ENCODE measurements at places on chromosomes 12 and 14. TPM values are rescaled to one million over a fixed set of nuclear protein-coding genes. Genes with fewer than 3 reads are reported as not detected.
A peak's percentile ranks its signal among the peaks of the same experiment; 100 is the strongest.

GRCh38 chr14:82724316-82724715, 1190.7 kb upstream of the SEL1L start:
- H3K27ac ChIP-seq = no peak overlapping the region
- H3K4me1 ChIP-seq = no peaks in the 10 kb centered on the region
- H3K36me3 ChIP-seq = no peaks in the 10 kb centered on the region
- no peak overlapping the region for H3K4me3 ChIP-seq

KRT74 gene
- total RNA-seq = not detected

KCNJ8 gene
- total RNA-seq = not detected

GRCh38 chr12:18277196-18277595, 15.9 kb downstream of the PIK3C2G start:
- no peak overlapping the region for H3K4me3 ChIP-seq
- no peaks in the 10 kb centered on the region for H3K4me1 ChIP-seq
- H3K27ac ChIP-seq = no peak overlapping the region
- H3K27me3 ChIP-seq = no peaks in the 10 kb centered on the region

DNA sequence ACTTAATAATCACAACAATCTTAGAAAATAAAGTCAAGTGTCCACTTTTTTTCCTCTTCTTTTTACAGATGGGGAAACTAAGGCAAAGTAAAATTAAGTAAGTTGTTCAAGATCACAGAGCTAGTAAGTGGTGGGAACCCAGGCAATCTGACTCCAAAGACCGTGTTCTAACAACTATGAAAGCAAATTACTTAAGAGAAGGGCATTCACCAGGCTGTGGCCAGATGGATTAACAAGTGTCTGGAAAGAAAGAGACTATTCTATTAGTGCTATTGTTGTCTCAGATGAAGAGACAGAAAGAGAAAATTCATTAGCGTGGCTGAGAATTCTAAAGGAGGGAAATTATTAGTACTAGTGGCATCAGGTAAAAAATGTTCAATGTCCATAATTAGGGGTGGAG, 48.5 kb downstream of the FGD6 start:
- H3K27me3 ChIP-seq = no peaks in the 10 kb centered on the region
- no peak overlapping the region for H3K27ac ChIP-seq
- H3K4me3 ChIP-seq = no peak overlapping the region
- H3K4me1 ChIP-seq = no peaks in the 10 kb centered on the region

DNA sequence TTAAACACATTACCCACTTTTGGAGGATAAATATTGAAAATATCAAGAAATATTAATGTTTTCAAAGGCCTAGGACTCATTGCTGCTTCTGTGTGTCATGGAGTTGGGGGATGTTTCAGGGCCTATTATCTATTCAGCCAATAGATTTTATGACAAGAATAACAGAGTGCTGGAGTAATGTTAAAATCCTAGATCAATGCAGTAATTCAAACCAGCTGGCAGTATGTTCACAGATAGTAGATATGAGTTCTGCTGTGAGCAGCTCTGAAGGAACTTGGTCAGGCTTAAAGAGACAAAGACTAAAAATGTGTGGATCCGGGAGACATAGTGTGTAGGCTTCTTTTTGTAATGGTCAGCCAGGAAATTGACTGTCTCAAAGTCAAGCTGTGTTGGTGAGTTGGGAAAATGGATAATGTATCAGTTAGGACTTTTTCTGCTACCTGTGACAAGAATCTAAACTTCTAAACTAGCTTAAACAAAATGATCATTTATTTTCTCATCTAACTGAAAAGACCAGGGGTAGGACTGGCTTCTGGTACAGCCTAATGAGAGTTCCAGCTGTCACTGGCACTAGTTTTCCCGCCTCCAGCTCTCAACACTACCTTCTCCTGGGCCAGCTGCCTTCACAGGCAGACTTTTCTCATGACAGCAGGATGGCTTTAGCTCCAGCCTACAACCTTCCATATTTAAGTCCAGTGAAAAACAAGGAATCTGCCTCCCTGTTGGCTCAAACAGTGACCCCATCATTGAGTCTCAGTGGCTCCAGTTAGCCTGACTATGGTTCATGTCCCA, 16.3 kb upstream of the POLR3B start:
- H3K27me3 ChIP-seq = no peaks in the 10 kb centered on the region
- H3K4me1 ChIP-seq = no peaks in the 10 kb centered on the region
- no peak overlapping the region for H3K4me3 ChIP-seq
- H3K36me3 ChIP-seq = peaks cover 9% of the 10 kb centered on the region

- H3K4me3 ChIP-seq = no peak overlapping the region
- no peak overlapping the region for H3K27ac ChIP-seq
- no peaks in the 10 kb centered on the region for H3K36me3 ChIP-seq
- H3K4me1 ChIP-seq = no peaks in the 10 kb centered on the region
Measured at GRCh38 chr14:59037086-59037485, 151.4 kb upstream of the DAAM1 start.

DNA sequence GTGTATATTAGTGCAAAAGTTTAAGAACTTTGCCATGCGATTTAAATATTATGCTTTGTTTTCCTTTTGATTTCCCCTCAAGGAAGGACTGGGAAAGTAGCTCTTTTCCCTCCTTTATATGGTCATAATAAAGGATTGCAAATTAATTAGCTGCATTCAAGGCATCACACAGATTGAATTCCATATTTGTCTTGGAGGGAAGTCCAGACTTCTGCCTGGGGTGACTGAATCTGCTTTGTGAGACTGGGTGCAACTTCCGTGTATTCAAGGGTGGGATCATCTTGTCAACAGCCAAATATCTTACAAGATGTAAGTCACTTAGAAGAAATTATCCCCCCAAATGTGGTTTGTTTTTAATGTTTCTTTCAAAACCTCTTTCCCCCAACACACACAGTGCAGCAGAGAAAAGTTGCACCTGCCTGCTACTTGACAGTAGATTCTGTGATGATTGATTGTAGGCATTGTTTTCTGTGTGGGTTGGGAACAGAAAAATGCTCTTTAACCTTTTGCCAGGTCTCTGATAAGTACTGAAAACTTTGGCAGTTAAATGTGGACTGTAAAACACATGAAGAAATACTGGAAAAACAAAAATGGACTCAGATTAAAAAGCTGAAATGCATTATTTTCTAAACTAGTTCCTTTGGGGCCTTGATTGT, 28.4 kb downstream of the STK38L start:
- no peaks in the 10 kb centered on the region for H3K27me3 ChIP-seq
- DNase-seq = no peak
- H3K36me3 ChIP-seq = peaks cover 9% of the 10 kb centered on the region
- H3K4me3 ChIP-seq = no peak overlapping the region
- no peak overlapping the region for H3K27ac ChIP-seq

- peak overlapping the region; percentile 79 for H3K27ac ChIP-seq
- peaks cover 61% of the 10 kb centered on the region for H3K4me1 ChIP-seq
- H3K4me3 ChIP-seq = peak overlapping the region; percentile 73
- peaks cover 79% of the 10 kb centered on the region for H3K36me3 ChIP-seq
- DNase-seq = no peak
Measured at GRCh38 chr14:21258889-21259787, 10.1 kb downstream of the HNRNPC start.

MMP19 gene
- total RNA-seq = not detected

DNA sequence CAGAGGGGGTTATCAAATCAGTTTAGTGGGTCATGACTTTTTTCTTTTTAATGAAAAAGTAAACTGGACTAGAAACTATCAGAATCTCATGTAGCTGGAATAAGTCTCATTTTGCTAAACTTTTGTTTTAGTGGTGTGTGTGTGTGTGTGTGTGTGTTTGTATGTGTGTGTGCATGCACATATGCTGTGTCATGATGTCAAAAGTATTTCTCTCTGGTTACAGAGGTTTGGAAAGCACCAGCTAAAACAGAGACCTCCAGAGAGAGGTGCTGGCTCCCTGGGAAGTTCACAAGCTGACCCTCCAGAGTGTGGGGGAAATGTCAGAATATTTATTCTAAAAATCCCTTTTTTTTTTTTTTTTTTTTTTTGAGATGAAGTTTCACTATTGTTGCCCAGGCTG, 114.7 kb downstream of the LGMN start:
- peaks cover 10% of the 10 kb centered on the region for H3K27me3 ChIP-seq
- H3K4me1 ChIP-seq = peaks cover 19% of the 10 kb centered on the region
- peaks cover 4% of the 10 kb centered on the region for H3K36me3 ChIP-seq
- no peak for DNase-seq

DNA sequence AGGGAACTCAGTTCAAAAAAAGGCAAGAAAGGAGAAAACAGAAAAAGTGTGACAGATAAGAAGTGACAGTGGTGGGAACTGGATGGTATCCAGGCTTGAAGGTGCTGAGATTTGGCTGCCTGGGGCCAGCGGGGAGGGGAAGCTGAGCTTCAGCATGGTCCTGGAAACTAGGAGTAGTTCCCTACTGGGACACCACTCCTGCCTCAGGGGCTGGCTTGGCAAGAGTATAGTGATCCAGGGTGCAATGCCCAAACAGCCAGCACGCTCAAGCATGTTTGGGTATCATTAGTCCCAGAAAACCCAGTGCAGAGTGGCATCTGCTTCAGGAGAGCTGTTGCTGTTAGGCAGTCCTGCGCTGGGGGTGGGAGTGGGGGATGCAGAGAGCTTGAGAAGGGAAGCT, 49.5 kb upstream of the KTN1 start:
- no peak overlapping the region for H3K4me3 ChIP-seq
- H3K36me3 ChIP-seq = no peaks in the 10 kb centered on the region
- peaks cover 7% of the 10 kb centered on the region for H3K27me3 ChIP-seq
- no peak overlapping the region for H3K27ac ChIP-seq
- no peak for DNase-seq

DNA sequence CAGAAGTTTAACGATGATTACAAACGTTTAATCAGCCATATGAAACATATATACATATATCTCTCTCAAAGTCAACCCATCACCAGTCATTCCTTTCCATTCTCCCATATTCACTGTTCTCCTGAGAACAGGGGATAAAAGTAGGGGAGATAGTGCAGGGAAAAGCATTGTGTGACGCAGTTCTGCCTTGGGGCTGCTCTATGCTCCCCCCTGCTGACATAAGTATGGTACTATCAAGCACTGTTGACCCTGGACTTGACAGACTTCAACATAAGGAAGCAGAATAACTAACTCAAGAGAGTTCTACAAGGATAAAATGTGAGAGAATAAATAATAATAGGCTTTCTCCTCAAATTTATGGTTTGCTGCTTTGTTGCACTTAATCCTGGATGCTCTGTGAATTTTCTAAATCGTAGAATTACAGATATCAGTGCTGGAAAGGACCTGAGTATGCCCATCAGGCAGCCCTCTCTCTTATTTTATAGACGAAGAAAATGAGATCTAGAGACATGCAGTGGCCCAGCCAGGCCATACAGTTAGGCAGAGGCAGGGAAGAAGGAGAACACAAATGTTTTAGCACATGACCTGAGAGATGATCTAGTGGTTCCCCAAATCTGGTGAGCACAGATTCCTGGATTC, 87.2 kb downstream of the SCN8A start:
- peak; percentile 69 for DNase-seq
- peaks cover 33% of the 10 kb centered on the region for H3K27me3 ChIP-seq
- no peaks in the 10 kb centered on the region for H3K4me1 ChIP-seq
- no peak overlapping the region for H3K4me3 ChIP-seq

DNA sequence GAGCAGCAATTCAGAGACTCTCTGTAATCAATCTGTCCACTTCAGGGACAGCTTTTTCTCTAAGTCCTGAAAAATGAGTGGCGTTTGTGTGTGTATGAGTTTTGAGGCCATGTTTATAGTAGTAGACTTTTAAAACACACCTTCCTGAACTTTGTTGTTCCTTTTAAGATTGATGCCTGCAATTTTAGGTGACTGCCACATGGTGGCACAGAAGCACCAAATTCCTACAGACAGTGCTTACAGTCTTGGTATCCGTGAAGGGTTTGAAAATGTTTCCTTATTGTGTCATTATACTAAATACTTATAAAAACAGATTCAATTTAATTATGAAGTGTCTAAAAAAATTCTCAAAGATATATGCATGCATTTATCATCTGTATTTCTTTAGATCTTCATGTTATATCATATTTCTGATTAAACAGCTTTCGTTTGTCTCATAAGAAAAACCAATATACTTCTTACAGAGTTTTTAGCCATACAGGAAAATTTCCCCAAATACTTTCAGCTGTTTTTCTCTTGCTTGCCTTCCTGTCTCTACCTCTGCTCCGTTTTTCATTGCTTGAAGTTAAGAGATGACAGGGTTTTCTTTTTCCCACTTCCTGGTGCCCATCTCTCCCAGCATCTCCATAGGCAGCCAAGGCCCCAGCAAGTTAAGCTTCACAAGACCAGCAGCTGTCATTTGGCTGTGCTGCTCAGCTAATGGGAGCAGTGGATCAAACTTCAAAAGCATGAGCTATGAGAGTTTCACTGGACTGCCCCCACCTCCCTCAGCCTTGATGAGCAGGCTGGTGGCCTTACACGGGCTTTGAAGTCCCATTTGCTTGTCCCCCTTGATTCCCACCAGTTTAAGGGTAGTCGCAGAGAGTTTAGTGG, 259.6 kb downstream of the AKAP6 start:
- no peak overlapping the region for H3K4me3 ChIP-seq
- peak; percentile 57 for DNase-seq

DNA sequence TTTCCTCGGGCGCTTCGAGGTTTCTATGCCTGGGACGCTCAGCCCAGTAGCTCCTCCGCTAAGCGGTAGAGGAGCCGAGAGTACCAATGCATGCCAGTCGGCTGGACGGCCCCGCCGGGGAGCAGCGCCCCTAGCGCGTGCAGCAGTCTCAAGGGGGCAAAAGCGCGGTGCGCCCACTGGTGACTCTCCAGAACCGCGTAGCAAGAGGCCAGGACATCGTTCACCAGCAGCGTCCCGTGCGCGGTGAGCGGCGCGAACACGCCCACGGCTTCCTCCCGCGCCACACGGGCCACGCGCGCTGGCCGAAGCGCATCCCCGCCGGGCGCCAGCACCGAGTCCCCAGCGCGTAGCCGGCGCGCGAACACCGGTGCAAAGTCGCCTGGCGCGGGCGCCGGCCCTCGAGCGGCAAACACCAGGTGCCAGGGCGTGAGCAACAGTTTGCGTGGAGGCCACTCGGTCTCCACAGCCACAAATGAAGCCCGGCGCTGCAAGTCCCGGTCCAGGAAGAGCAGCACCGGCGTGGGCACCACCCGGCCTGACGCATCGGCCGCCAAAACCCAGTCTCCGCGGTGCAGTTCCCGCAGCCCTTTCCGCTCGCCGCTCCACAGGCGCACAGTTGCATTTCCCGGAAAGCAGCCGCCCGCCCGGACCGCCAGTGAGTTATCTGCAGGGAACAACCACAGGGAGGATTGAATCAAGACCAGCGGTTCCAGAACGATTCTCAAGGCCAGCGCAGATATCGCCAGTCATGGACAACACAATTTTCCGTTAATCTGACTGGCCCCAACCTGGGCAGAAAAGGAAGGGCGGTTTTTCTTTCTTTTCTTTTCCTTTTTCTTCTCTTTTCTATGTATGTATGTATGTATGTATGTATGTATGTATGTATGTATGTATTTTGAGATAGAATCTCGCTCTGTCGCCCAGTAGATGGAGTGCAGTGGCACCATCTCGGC, 4.5 kb downstream of the DHH start:
- H3K4me1 ChIP-seq = peaks cover 50% of the 10 kb centered on the region
- H3K27ac ChIP-seq = peak overlapping the region; percentile 63
- peak; percentile 84 for DNase-seq
- peaks cover 53% of the 10 kb centered on the region for H3K27me3 ChIP-seq
- peak overlapping the region; percentile 80 for H3K4me3 ChIP-seq

GRCh38 chr12:50638482-50638880, 125.4 kb upstream of the ATF1 start:
- peaks cover 30% of the 10 kb centered on the region for H3K4me1 ChIP-seq
- DNase-seq = no peak
- H3K27me3 ChIP-seq = no peaks in the 10 kb centered on the region
- H3K27ac ChIP-seq = no peak overlapping the region

FITM1 gene
- total RNA-seq = 0.26 TPM

- H3K27ac ChIP-seq = no peak overlapping the region
- no peaks in the 10 kb centered on the region for H3K36me3 ChIP-seq
- H3K4me3 ChIP-seq = no peak overlapping the region
- H3K4me1 ChIP-seq = peaks cover 4% of the 10 kb centered on the region
Measured at GRCh38 chr12:29561664-29562071, 64.2 kb upstream of the OVCH1 start.

GRCh38 chr14:55336162-55336561, 64.9 kb downstream of the FBXO34 start:
- peaks cover 10% of the 10 kb centered on the region for H3K36me3 ChIP-seq
- no peaks in the 10 kb centered on the region for H3K27me3 ChIP-seq
- peak overlapping the region; percentile 84 for H3K27ac ChIP-seq
- peak overlapping the region; percentile 64 for H3K4me3 ChIP-seq
- DNase-seq = peak; percentile 74

Measured in activated CD4-positive, alpha-beta T cell treated with anti-CD3 and anti-CD28 coated beads, Interleukin-2, amount 10 ng/mL, durations not matched to agents 24 days and 14 days (primary cell).